ENCODE measurements at places on chromosomes 11 and 22. TPM values are rescaled to one million over a fixed set of nuclear protein-coding genes. Genes with fewer than 3 reads are reported as not detected.

DNA sequence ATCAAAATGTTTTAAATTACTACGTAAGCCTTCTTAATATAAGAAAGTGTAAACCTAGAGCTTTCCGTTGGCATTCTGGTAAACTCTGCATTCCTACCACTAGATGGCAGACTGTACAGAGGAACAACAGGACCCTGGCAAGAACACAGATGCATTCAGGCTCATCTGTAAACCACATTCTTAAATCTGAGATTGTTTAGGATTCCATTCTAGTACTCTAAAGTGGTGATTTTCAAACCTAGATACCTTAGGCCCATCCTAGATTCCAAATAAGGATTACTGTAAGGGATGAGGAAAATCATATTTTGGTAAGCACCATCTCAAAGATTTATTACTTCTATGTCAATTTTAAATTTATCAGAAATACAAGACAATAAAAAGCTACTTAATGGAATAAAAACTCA lies 26.9 kb downstream of the PICALM start:
- peak; percentile 67 for DNase-seq

DNA sequence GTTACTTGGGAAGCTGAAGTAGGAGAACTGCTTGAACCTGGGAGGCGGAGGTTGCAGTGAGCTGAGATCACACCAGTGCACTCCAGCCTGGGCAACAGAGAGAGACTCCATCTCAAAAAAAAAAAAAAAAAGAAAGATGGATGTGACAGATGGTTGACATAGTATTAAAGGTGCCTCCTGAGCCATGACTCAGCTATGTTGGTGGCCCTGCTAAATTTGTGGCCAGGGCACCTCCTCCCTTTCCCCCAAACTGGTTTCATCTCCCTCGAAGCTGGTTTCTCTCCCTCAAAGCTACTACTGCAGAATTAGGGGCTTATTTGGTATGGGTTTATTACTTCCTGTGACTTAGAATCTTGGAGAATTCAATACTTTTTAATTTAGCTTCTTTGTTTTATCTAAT lies 31.5 kb downstream of the SDHD start:
- DNase-seq, result no peak

- DNase-seq, result no peak
These were observed 322.7 kb downstream of the CTTN start for GRCh38 chr11:70721006-70721405.

DNA sequence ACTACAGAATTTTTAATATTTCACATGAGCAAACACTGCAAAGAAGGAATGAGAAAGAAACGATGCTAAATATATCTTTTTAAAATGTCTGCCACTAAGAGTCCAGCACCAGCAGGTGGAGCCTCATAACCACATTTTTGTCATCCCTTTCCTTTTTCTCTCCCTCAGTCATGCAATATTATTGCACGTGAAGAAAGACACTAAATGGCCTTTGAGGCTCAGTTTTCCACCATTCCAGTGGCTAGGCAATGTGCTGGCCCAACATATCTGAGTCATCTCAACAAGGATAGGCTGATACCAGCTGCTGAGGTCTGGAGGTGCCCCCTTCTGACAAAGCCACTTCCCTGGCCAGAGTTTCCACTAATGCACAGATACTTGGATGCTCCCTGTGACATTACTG lies 1.8 kb downstream of the ALKBH8 start:
- peak; percentile 63 for DNase-seq

DNA sequence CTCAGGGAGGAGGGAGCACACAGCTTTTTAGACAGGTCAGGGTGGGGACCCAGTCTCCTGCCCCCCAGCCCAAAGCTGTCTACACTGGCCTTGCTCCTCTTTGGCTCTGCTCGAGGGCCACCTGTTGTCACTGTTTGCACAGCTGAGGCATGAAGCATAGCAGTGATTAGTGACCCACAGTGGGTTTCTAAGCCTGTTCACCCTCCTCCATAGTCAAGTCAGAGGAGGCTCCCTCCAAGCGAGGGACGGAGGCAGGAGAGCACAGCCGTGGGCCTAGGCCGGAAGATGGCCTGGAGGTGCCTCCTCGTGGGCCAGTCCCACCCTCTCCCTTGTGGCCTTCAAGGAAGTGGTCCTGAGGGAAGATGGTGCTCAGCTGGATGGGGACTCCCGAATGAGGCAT lies 241.1 kb downstream of the GRIK4 start:
- no peak for DNase-seq

KRTAP5-2 gene
- total RNA-seq, result not detected

LDHAL6A gene
- total RNA-seq, result not detected

FADS3 gene
- 86.2 TPM for total RNA-seq

DNA sequence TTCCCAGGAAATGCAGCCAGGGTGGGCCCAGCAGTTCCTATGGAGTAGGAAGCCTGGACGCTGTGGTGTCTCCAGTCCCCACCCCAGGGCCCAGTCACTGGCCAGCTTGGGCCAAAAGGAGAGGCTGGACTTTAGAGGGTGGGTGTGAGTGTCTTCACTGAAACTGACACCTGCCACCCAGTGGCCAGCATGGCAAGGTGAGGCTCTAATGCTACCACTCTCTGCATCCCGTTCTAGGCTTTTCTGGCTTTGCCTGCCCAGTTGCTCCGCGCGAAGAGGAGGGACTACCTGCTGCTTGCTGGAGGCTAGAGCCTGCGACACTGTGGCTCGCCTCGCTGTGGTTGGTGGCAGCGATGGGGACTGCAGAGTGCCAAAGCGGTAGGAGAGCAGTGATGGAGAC lies 35.4 kb downstream of the C22orf42 start:
- DNase-seq, result no peak

- no peak for DNase-seq
These were observed 31.1 kb upstream of the RDX start for GRCh38 chr11:110327508-110327907.

DNA sequence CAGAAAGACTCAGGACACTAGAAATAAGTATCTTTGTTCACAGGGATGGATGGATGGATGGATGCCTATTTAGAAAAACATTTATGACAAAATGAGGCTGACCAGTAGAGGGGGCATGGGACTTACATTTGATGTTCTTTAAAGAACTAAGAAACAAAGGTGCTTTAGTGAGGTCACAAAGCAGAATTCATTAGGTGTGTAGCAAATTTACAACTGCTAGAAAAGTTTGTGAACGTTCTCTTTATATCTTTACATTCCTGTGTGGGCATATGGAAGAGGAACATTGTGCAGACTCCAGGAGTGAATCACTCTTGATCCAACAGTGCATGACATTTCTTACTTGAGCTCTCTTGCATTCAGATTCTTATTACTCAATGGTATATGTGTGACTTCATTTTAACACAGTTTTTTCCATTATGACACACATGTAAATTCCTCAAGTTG lies 15.8 kb upstream of the SIK2 start:
- peak; percentile 35 for DNase-seq

CABP4 gene
- total RNA-seq, result 1.6 TPM

SCGB1A1 gene
- total RNA-seq, result not detected
